ENCODE measurements at places on chromosomes 7 and 10. TPM values are rescaled to one million over a fixed set of nuclear protein-coding genes. Genes with fewer than 3 reads are reported as not detected.

The STARD3NL gene
- 16.3 TPM for total RNA-seq

- no peak for DNase-seq
These were observed 36.1 kb downstream of the GRK5 start for GRCh38 chr10:119243488-119243887.

DNA sequence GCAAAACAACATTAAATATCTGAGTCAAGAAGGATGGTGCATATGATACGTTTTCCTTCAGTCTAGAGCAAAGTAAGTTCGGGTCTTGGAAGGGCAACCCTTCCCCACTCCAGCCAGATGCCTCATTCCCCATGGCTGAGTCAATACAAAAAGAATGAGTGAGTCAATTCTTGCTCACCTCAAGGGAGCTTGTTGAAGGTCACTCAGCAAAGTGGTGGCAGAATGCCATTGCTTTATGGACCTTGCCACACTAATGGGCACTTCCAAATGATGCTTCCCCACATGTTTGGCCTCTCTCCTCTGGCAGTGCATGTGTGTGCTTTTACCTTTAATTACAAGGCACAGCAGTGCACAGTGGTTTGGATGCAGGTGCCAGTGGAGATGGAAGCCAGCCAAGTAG is 296.5 kb downstream of the SORCS3 start:
- no peak for DNase-seq

DNA sequence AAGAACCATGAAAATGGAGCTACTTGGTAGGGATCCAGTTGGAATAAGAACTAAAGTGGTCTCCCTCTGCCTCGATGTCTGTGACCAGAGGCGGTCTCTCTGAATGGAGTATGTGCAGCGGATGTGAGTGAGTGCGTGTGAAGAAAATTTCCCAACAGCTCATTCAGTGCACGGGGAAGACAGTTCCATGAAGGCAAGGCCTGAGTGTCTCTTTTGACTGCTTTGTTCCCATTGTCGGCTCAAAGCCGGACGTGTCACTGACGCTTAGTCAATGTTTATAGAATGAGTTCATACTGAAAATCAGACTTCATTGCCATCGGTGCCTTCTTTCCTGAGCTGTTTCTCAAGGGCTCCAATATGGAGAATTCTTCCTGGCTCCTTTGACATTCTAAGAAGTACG is 55.3 kb upstream of the GRB10 start:
- no peak for DNase-seq

DNA sequence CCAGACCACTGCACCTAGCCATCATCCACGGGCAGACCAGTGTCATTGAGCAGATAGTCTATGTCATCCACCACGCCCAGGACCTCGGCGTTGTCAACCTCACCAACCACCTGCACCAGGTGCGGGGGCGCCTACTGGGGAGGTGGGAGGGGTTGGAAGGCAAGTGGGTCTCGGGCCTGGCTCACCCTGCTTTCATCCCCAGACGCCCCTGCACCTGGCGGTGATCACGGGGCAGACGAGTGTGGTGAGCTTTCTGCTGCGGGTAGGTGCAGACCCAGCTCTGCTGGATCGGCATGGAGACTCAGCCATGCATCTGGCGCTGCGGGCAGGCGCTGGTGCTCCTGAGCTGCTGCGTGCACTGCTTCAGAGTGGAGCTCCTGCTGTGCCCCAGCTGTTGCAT is 4.6 kb downstream of the NFKB2 start:
- no peak for DNase-seq
